ENCODE measurements at places on chromosomes 6 and 20. TPM values are rescaled to one million over a fixed set of nuclear protein-coding genes. Genes with fewer than 3 reads are reported as not detected.

TRIM15 gene
- total RNA-seq = not detected

FAM162B gene
- 3.2 TPM for total RNA-seq

SLC17A1 gene
- not detected for total RNA-seq

WFDC12 gene
- total RNA-seq = not detected

DNA sequence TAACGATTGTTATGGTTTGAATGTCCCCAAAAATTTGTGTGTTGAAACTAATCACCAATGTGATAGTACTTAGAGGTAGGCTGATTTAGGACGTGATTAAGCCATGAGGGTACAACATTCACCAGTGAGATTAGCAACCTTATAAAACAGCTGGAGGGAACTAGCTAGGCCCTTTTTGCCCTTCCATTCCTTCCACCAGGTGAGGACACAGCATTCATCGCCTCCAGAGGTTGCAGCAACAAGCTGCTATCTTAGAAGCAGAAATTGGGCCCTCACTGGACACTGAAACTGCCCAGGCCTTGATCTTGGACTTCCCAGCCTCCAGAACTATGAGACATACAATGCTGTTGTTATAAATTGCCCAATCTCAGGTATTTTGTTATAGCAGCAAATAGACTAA is 340.7 kb upstream of the JARID2 start:
- no peaks in the 10 kb centered on the region for H3K4me1 ChIP-seq
- no peaks in the 10 kb centered on the region for H3K27me3 ChIP-seq
- H3K4me3 ChIP-seq = no peak overlapping the region
- H3K36me3 ChIP-seq = no peaks in the 10 kb centered on the region

DNA sequence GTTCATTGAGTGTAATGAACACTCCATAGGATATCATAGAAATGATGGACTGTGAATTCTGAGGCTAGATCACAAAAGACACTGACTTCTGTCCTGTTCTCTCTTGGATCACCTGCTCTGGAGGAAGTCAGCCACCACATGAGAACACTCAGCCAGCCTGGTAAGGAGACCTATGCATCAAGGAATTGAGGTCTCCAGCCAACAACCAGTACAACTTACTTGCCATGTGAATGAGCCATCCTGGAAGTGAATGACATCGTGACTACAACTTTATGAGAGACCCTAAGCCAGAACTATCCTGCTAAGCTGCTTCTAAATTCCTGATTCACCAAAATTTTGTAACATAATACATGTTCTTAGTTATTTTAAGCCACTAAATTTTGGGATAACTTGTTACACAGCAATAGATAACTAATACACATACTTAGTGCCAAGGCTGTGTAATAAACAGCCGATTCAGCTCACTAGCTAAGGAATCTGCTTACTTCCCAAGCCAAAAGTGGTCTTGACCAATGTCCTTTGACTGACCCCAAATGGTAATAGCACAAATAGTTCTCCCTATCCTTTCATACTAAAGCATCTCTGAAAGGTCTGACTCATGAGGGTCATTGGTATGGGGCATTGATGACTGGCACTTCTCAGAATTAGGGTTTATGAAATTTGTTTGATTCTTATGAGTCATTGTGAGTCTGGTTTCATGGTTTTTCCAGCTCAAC is 6.9 kb upstream of the CTNNBL1 start:
- no peak overlapping the region for H3K27ac ChIP-seq
- H3K4me1 ChIP-seq = no peaks in the 10 kb centered on the region
- no peak for DNase-seq
- peaks cover 1% of the 10 kb centered on the region for H3K27me3 ChIP-seq

DNA sequence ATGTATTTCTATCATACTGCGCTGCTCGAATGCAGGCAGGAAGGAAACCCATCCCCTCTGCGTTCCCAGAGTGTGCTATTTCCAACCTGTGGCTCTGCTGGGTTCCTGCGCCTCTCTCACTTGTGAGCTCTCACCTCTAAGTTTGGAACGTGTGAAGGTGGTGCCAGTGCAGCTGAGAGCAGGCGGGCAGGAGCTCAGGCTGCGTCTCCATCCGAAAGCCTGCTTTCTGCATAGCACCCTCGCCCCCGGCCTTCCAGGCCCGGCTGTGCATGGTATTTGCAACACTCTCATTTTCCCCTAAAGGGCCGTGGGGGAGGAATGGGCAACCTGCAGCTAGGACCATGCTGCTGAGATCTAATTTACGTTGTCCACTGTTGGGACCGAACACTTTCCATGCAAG is 288.0 kb upstream of the TSHZ2 start:
- H3K27ac ChIP-seq = no peak overlapping the region
- no peaks in the 10 kb centered on the region for H3K27me3 ChIP-seq
- H3K36me3 ChIP-seq = no peaks in the 10 kb centered on the region
- no peaks in the 10 kb centered on the region for H3K4me1 ChIP-seq

- DNase-seq = peak; percentile 50
- no peak overlapping the region for H3K4me3 ChIP-seq
- no peaks in the 10 kb centered on the region for H3K27me3 ChIP-seq
- no peaks in the 10 kb centered on the region for H3K36me3 ChIP-seq
Observed at GRCh38 chr6:169344750-169345065, 91.1 kb upstream of the THBS2 start.

DNA sequence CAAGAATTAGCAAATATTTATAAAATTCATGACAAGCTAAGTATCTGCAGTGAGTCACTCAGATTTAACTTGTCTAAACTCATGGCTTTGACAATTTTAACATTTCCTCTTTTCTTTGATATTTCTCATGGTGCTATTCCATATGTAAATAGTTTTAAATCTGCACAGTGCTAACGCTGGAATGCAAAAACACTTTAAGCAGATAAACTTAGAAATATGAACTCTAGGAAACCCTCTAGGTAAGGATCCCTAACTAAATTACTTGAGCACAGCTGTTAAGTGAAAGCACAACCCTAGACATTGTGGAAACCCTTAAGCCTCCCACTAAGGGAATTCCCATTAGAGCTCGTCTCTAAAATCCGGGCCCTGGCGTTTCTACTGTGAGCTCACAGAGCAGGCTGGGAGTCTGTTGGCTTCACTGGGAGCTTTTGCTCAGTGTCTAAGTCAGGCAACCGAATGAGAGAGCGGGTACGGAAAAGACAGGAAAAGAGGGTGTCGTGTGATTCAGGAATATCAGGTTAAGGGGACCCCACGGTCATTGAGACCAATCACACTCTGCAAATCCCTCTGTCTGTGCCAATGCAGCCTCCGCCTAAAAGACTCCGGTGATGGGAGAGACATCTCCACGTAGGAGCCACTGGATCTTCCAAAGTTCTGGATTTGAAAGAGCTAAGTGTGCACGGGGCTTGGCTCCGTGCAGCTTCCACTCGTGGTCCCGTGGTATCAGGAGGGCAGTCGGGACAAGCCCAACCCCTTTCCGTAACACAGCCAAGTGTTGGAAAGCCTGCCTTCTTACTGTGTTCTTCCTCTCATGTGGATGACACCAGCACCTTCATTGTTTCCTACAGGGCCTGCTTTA is 112.3 kb upstream of the RPS6KA2 start:
- DNase-seq = no peak
- H3K27me3 ChIP-seq = no peaks in the 10 kb centered on the region
- no peak overlapping the region for H3K4me3 ChIP-seq
- no peaks in the 10 kb centered on the region for H3K4me1 ChIP-seq

- no peaks in the 10 kb centered on the region for H3K27me3 ChIP-seq
- H3K27ac ChIP-seq = no peak overlapping the region
- H3K36me3 ChIP-seq = no peaks in the 10 kb centered on the region
- no peak overlapping the region for H3K4me3 ChIP-seq
- no peaks in the 10 kb centered on the region for H3K4me1 ChIP-seq
Observed at GRCh38 chr6:159056432-159056831, 11.6 kb upstream of the TAGAP start.

GRCh38 chr6:14117158-14118090 is at the start of gene CD83:
CD83 (plus strand) TSS chr6:14117772; CDS start chr6:14117812, 40 bp downstream.
- no peak within 1 kb of the TSS for H3K27ac ChIP-seq
- no peaks in the 10 kb centered on the region for H3K27me3 ChIP-seq
- no peaks in the 10 kb centered on the region for H3K36me3 ChIP-seq
- peak within 1 kb of the TSS; percentile 41 for H3K4me3 ChIP-seq
- DNase-seq = peak; percentile 81

DNA sequence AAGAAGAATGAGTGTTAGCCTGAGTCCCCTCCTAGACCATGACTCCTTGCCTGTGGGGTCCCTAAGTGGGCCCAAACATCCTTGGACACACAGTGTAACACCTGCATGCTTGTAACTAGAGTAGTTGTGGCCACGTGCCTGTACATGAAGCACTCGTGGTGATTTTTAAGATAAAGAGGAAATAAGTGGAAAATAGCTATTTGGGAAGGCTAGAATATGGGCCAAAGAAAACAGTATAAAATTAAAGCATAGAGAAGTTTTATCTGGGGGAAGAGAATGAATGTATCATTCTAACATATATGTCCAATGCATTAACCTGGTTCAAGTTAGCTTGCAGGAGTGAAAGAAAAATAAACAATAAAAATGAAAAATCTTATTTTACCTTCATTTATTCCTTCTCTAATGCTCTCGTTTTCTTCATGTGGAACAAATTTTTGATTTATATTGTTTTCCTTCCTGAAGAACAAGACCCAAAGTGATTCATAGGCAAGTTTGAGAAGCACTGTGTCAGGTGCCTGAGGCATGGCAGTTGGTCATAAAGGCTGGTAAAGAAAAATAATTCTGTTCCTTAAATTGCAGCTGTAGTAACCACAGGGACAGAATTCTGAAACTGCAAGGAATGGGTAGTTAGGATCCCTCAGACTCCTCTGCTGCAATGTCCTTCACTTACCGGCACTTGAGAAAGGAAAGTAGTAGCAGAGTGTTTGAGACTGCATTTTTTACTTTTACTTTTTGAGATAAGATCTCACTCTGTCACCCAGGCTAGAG is 8.5 kb upstream of the CST3 start:
- no peaks in the 10 kb centered on the region for H3K27me3 ChIP-seq
- H3K27ac ChIP-seq = no peak overlapping the region
- H3K4me3 ChIP-seq = no peak overlapping the region
- no peaks in the 10 kb centered on the region for H3K36me3 ChIP-seq
- no peak for DNase-seq

DNA sequence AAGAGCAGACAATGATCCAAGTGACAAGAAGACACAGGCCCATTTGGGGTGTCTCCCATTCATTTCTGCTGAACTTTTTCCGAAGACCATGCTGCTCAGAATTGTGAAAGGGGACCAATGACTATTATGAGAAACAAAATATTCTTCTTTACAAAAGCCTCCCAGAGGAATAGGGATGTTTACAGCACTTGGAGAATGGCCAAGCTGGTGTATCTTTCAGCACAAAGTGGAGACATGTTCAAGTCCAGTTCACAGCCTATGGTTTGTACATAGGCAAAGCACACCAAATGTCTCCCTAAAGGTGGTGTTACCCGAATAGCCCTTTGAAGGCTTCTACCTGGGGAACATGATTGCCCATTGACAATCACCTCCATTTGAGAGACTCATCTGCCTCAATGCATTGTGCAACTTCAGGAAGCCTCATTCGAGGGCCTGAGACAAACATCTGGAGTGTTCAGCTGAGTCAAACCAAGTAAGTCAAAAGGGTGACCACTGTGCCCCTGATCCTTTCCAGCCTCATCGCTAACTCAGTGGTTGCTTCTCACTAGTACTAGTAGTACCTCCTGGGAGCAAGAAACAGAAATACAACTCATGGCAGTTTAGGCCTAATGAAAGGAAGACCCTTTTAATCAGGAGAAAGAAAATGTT is 451.0 kb upstream of the MARCKS start:
- H3K27me3 ChIP-seq = no peaks in the 10 kb centered on the region
- no peak overlapping the region for H3K4me3 ChIP-seq
- DNase-seq = no peak
- H3K4me1 ChIP-seq = no peaks in the 10 kb centered on the region

DNA sequence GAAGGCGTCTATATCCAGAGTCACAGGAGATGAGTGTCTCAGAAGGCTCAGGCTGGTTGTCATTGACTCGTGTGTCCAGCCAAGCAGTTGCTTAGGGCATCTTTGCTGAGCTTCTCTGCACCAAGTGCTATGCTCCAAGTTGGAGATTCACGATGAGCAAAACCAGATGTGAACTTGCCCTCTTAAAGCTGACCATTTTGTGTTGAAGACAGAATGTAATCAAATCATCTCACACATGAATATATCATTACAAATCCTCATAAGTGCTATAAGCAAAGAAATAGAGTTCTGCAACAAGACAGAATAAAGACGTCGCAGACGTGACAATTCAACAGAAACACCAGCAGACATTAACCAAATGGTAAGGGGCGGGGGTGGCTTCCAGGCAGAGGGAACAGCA is 103.9 kb downstream of the ALDH8A1 start:
- no peak for DNase-seq
- H3K4me1 ChIP-seq = no peaks in the 10 kb centered on the region
- no peak overlapping the region for H3K4me3 ChIP-seq
- no peaks in the 10 kb centered on the region for H3K36me3 ChIP-seq

- H3K27ac ChIP-seq = no peak overlapping the region
- DNase-seq = no peak
- no peak overlapping the region for H3K4me3 ChIP-seq
- no peaks in the 10 kb centered on the region for H3K4me1 ChIP-seq
Observed at GRCh38 chr6:147559006-147559405, 50.5 kb downstream of the SAMD5 start.

DNA sequence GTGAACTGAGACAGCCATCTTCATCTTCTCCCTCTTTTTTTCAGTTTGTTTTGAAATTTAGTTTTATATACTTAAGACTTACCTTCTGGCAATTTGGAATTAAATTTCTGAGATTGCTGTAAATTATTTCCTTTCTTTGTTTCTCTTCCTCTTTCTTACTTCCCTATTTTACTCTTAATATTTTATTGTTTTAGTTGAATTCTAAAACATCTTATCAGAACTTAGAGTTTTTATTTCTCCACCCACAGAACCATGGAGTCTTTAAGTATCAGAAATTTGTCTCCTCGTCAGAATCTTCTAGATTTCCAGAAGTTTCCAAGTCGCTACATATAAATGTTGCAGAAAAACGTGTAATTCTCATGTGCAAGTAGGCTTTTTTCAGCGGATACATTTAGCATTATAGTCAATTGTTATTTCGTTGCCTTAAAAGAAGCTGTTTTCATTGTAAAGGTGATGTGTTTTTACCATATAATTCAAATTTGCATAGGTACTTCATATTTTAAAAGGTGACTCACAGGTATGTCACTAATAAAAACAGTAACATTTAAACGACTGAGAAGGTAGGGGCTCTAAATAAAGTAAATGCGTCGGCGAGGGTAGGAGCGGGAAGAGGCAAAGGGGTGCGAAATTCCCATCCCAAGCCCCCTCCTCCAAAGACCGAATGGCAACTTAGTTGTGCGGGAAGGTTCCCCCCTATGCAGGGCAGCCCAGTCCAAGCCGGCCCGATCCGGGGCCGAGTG is 866 bp upstream of the MYO6 start:
- no peaks in the 10 kb centered on the region for H3K27me3 ChIP-seq
- H3K36me3 ChIP-seq = no peaks in the 10 kb centered on the region
- no peak overlapping the region for H3K27ac ChIP-seq
- peak overlapping the region; percentile 99 for H3K4me3 ChIP-seq

DNA sequence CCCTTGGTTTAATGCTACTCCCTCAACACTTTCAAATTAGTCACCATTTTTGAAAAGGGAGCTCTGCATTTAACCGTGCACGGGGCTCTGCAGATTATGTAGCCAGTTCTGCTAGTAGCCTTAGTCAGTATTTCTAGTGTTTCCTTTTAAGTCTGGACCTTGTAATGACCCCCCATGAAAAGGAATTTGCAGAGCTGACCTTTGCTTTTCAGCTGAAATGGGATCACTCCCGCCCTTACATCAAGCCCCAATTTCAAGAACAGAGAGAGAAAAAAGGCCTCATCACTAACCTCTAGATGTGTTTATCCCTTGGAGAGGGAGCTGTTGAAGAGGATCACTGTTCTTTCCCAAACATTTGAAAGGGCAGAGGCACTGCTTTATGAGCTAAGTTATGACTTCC is 490.7 kb upstream of the BTBD3 start:
- no peaks in the 10 kb centered on the region for H3K27me3 ChIP-seq
- H3K36me3 ChIP-seq = no peaks in the 10 kb centered on the region
- H3K4me3 ChIP-seq = no peak overlapping the region
- no peaks in the 10 kb centered on the region for H3K4me1 ChIP-seq
- DNase-seq = no peak

Data from aorta (tissue), 5 donors.